ENCODE measurements at places on chromosomes 5 and 9.

DNA sequence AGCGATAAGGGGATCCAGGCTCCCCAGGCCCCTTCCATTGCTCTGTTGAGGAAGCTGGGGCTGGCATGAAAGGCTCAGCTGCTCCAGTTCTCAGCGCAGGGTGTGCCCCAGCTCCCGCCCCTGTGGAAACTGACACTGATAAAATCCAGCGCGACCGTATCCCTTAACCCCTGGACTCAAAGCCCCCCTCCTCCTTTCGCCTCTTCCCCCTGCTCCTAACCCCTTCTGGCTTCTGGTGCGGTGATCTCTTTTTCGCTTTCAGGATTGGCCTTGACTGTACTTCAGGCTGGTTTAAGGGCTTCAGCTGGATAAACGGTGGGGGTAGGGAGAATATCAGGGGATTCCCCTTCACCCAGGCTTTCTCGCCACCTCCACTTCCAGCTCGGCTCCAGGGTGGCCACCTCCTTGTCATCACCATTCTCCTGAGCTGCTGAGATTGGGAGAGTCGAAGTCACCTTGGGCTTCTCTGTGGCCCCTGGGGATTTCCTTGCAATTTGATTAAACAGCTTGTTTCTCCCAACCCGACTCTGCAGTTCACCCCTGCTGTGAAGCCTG lies 843 bp downstream of the BSPRY start:
- no peak for DNase-seq

DNA sequence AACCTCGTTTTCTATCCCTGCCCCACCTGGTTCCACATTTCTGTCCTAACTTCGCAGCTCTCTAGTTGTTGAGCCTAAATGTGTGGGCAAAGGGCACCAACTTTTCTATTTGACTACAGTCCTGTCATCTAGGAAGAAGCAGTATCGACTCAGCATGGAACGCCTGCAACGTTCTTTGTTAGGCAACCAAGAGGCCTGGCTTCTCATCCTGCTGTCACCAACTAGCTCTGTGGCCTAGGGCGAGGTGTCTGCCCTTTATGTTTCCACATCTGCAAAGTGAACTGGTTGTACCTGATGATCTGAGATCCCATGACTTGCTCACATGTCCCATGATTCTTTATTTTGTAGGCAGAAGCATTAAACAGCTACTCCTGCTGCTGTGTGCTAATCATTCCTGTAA lies 248.9 kb downstream of the ADAMTSL1 start:
- no peak for DNase-seq

GRCh38 chr9:136309101-136309801 lies 5.4 kb upstream of the CCDC187 start:
- DNase-seq, result no peak

GRCh38 chr5:117107859-117108258 lies 533.2 kb upstream of the SEMA6A start:
- no peak for DNase-seq

- no peak for DNase-seq
Measured at GRCh38 chr9:120941046-120941770, 14.6 kb upstream of the TRAF1 start.

DNA sequence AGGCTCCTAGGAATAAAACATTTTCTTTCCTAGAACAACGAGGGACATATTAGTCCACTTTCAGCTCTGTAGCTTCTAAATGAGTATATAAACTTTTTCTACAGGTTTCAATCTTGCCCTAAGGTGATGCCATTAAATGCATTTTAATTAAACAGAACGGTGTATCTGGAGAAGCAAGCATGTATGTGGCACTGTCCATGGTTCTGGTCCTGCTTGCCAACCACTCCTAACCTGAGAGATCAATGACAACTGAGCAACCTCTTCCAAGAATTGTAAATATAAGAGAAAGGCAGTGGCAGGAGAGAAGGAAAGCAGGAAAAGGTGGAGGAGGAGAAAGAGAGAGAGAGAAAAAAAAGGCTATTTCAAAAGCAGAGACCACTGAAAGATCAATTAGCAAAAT lies 95.6 kb upstream of the SPOCK1 start:
- no peak for DNase-seq

GRCh38 chr5:128480906-128481633 lies 57.0 kb downstream of the FBN2 start:
- no peak for DNase-seq

- no peak for DNase-seq
Measured at GRCh38 chr5:126492939-126493338, 69.7 kb downstream of the GRAMD2B start.

GRCh38 chr5:132224716-132225115 lies 2.9 kb downstream of the P4HA2 start:
- DNase-seq, result no peak

- DNase-seq, result no peak
Measured at GRCh38 chr9:98444601-98445000, 189.2 kb upstream of the TBC1D2 start.

GRCh38 chr9:7320139-7320538 lies 479.4 kb downstream of the DMAC1 start:
- DNase-seq, result no peak
